ENCODE measurements at places on chromosomes 7 and 10.
A peak's percentile ranks its signal among the peaks of the same experiment; 100 is the strongest.

DNA sequence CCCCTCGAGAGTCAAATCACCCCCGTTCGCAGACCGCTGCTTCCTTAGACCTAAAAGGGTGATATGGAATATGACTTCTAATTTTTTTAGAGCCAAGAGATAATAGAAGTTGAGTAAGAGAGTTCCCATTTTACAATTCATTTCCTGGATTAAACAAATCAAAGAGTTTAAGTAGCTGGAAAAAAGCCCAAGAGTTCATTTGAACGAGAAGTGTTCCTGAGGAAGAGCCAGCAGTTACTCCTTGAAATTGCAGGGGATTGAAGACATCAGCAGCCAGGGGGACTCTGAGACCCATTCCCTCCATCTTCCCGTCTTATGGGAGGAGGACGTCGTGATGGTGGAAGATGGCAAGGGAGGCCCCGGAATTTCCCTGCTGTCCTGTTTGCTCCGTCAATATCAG lies 277.0 kb downstream of the WDR11 start:
- no peak for DNase-seq

DNA sequence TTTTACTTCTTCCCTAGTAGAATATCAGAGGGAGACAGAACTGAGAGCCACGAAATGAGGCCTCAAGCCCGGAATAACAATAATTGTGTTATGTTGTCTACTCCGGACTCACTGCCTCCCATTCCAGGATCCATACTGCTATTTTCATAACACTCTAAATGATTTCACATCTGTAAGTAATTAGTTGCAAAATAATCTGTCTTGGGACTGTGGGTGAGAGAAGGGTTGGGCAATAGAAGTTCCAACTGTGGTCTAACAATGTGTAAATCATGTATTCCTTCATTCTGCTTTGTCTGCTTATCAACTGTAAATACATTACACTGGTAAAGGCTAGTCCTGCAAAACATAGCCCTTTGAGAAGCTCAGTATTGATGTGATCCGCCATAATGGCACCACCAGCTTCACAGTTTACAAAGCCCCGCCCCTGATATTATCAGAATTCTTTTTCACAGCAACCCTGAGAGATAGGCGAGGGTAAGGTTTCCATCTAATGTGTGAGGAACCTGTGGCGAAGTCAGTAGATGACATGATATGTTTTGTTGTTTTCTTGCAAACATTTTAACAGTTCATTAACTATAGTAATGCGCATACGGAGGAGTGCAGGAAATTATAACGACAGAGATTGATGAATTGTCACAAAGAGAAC lies 265.7 kb upstream of the BMPER start:
- DNase-seq = no peak

DNA sequence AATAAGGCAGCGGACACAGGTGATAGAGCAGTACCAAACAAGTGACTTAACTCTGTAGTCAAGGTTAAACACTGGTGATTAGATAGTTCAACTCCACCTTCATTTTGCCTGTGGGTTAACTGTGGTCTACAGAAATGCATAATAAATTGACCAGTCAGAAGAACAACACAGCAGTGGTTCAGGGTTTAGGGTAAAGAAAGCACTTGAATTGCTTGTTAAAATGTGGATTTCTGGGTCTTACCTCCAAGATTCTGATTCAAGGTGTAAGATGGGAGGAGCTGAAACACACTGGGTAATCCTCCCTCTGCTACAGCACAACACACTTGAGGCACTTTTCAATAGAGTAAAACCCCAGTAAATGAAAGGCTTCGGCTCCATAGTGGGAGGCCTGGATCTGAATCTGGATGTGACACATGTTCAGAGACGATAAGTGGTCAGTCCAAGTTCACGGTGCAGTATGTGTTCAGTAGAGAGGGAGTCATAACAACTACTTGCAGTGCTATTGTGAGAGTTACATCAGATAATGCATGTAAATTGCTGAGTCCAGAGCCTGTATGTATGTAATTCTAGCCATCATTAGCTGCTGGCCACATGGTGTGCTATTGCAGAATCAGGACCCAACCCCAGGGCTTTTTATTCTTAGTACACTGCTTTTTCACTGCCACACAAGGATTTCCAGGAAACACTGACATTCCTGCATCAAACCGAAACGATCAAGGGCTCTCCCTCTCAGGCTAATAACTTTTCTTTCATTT lies 141.7 kb downstream of the SORCS1 start:
- no peak for DNase-seq

GRCh38 chr10:20300735-20301134 lies 484.5 kb downstream of the PLXDC2 start:
- DNase-seq = no peak

GRCh38 chr7:69885431-69885830 lies 287.2 kb downstream of the AUTS2 start:
- DNase-seq = no peak

DNA sequence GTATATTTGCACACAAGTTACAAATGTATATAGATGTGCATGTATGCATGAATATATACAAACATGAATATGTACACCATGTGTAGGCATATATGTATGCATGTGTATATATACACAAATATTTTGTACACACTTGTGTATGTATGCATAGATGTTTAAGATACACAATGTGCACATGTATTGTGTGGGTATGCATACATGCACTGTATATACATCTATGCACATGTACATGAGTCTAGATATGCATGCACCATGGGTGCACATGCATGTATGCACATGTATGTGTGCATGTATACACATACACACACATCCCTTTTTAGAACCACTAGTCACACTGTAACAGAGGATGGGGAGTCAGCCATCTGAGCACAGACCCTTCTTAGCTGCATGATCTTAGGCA lies 249.4 kb downstream of the COBL start:
- no peak for DNase-seq

DNA sequence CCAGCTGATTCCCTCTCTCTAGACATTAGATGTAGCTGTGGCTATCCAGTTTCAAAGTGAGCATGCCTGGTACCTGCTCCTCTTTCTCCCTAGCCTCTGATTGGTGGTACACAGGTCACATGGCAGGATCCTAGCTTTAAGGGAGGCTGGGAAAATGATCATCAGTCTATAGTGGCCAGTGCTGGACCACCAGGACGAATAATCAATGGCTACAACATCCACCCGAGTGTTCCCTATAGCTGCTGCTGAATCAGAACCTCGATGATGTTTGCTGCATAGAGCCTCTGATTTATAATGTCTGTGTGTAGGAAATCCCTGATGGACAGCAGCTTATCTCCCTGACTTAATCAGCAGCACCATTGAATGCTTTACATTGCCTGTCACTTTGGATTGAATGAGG lies 28.9 kb upstream of the LMTK2 start:
- no peak for DNase-seq

DNA sequence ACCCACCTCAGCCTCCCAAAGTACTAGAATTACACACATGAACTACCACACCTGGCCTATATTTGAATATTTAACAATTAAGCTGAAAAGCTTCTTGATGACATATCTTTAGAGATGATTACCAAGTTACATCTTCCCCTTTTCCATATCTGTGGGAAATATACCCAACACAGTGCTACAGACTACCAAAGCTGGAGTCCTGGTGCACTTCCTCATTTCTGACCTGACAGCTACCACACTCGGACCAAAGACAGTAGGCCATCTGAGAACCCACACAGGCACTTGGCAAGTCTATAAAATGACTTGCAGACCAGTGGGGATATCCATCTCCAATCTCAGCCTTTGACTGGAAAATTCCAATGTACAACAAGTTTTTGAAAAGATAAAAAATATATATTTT lies 270.4 kb upstream of the KLF14 start:
- DNase-seq = no peak

DNA sequence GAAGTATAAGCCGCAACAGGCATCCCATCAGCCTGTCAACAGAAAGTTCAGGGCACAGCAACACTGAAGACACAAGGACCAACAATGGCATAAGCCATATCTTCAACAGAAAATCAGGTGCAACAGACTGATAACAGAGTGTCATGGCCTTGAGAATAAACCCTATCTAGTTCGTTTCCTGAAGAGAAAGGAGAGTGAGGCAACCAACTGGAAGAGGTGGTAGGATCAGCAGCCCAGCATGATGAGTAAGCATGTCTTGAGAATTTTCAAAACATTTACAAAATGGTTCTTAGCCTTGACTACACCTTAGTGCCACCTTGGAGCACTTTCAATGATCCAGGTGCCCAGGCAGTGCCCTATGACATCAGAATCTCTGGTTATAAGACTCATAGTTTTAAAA lies 290.2 kb upstream of the SEMA3C start:
- DNase-seq = no peak

GRCh38 chr7:22569586-22570321 lies 69.8 kb upstream of the STEAP1B start:
- peak; percentile 30 for DNase-seq

DNA sequence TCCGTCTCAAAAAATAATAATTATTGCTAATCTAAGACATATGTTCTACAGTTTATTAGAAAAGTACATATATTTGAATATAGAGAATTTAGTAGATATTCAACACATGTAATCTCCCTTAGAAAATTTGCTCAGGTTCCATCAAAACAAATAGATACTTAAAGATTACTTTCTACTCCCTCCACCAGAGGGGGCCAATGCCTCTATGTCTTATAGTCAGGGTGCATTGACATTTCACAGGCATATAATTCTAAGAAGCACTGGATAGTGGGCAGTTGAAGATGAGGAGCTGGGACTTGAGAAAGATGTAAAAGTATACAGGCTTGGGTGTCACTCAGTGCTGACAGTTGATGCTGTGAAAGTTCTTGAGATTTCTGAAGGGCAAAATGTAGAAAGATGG lies 301.6 kb upstream of the HPS1 start:
- no peak for DNase-seq

- DNase-seq = no peak
These were observed 490 bp downstream of the CADPS2 start for GRCh38 chr7:122885583-122886356.

- DNase-seq = no peak
These were observed 31.8 kb downstream of the AOAH start for GRCh38 chr7:36692456-36692855.

DNA sequence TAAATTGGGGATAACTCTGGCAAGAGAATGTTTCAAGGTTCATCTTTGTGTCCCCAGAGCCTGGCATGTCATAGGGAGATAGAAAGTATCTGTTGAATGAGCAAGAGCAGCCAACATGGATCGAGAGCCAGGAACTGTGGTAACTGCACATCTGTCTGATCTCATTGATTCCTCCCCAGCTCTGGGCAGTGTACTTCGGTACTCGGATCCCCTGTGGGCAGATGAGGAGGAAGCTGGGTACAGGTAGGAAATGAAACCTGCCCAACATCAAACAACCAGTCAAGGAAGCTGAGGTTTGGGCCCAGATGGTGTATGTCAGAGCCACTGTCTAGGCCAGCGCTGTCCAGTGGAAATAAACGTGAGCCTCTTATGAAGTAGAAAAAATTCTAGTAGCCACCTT lies 76.4 kb downstream of the GRK5 start:
- DNase-seq = no peak

DNA sequence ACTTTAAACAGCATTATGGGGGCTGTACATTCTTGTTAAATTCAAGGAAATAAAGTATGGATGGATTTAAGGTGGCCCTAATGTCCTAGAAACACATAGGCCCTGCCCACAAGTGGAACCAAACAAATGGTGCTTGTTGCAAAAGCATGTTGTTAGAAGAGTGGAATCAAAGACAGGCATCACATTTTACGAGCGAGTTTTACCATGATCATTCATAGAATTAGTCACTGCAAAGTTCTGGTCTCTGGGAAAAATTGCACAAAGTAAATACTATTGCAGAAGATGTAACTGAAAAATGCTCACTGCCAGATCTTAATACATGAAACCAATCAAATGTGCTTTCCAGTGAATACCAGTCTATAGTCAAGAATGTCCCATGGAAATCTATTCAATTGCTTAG lies 677.1 kb downstream of the PARD3 start:
- no peak for DNase-seq

DNA sequence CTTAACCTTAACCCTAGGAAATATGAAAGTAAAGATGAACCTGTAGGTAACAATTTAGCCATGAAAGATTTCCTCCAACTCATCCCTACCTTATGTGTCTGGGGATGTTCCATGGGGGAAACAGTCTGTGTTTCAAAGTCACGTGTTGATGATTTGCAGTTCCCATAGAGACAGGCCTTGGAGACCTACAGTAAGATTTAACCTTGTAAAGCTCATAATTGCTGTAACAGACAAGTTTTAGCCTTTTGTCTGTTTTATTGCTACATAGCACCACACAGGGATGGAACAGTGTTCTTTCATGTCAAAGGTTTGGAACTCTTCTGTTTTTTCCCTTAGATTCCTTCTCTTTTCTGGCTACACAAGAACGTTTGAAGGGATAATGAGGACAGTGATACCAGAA lies 35.2 kb upstream of the ITGA8 start:
- no peak for DNase-seq

DNA sequence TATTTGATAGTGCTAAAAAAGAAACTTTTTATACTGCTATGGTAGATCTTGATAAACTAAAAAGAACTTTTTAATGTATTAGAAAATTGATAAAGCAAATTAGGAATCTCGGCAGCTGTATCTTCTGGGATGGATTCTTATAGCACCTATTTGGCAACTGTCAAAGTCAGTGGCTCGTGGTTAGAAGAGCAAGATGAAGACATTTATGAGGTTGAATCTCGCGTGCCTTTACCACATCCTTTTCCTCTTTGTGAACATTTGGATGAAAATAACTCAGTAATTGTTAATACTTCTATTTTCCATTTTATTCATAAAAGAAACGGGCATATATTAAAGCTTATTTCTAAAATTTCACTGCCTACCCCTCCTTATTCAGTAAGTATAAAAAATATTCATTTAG lies 76.2 kb downstream of the CYP51A1 start:
- no peak for DNase-seq

DNA sequence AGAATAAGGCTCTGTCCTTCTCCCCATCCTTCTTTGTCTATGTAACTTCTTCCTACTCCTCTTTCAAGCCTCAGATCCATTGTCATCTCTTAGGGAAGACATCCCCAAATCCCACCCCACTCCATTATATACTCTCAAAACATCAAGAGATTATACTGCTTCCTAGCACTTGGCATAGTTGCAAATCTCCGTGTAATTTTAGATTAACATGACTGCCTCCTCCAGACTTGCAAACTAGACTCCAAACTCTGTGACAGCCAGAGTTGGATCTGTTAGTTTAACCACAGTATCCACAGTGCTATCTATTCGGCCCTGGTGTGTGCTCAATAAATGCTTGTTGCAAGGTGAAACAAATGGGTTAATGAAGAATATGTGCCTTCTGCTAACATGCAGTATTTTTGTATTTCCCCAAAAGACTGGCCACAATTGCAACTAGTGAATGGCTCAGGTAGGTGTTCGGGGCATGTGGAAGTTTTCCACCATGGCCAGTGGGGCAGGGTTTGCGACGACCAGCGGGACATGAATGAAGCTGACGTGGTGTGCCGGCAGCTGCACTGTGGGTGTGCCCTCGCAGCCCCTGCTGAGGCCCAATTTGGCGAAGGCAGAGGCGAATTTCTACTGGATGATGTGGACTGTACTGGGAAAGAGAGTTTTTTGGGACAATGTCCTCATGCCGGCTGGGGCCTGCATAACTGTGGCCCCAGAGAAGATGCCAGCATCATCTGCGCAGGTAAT lies 34.5 kb upstream of the C10orf120 start:
- no peak for DNase-seq

- DNase-seq = no peak
These were observed 623 bp upstream of the CEP41 start for GRCh38 chr7:130441408-130441869.
